Stimulated activated CD4-positive, alpha-beta T cell treated with anti-CD3 and anti-CD28 coated beads, Interleukin-4, amount 100 ng/mL, for 4 hours (primary cell): ENCODE measurements at places on chromosomes 5 and 9.

DNA sequence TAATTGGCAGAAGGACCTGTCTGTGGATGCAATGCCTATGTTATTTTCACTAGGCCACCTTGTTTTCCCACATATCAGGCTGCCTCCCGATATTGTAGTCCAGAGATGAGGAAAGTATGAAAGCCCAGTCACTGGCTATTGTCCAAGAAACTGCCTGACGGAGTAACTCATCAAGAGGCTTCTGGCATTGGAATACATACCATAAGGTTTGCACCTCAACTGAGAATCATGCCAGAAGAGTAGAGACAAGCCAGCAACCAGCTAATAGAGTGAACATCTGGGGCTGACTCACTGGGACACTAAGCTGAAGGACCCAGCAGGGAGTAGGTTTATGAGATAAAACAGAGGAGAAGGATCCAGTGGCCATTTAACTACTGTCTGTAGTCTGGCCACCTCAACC, 137.2 kb upstream of the FST start:
- no peak for DNase-seq

DNA sequence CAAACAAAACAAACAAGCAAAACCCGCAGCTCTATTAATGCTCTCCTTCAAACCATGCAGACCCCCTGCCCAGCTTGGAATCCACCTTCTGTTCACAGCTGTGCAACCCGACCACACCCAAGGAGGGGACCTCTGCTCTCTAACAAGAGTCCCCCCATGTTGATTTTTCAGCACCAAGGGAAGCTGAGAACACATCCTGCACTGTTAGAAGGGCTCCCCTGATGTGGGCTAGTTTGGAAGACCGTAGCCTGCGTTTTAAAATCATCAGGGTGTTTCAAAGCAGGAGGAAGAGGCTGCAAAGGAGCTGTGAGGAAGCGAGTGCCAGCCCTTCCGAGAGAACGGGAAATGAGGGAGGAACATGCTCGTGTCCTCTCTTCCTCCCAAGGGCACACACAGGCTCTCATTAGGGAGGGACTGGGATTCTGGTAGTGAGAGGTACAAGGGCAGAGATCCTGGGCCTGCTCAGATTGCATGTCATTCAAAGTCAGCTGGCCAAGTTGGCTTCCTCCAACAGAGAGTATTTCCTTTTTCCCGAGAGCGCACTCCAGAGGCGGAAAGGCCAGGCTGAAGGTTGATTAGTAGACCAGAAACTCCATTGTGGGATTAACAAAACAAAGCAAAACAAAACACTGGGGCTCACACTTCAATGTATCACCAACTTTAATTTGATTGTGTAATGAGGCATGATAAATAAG, 185.9 kb downstream of the SEMA6A start:
- DNase-seq, result no peak

- no peak for DNase-seq
Measured at GRCh38 chr5:144815131-144815530, 644.5 kb downstream of the KCTD16 start.

DNA sequence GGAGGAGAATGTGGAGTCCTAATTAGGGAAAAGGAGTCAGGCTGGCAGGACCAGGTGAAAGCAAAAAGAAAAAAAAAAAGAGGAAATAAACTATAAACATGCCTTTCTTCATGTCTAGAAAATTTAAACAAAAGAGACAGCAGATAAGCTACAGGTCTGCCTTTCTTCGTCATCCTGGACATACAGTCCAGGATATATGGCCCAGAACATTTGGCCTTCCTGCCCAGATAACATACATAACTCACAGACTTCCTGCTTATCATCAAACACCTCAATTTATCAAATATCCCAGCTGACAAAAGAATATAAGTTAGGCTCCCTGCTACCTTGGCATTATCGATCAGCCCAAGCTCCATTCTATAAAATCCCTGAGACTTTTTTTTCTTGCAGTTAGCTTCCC, 11.2 kb downstream of the BTNL8 start:
- no peak for DNase-seq

DNA sequence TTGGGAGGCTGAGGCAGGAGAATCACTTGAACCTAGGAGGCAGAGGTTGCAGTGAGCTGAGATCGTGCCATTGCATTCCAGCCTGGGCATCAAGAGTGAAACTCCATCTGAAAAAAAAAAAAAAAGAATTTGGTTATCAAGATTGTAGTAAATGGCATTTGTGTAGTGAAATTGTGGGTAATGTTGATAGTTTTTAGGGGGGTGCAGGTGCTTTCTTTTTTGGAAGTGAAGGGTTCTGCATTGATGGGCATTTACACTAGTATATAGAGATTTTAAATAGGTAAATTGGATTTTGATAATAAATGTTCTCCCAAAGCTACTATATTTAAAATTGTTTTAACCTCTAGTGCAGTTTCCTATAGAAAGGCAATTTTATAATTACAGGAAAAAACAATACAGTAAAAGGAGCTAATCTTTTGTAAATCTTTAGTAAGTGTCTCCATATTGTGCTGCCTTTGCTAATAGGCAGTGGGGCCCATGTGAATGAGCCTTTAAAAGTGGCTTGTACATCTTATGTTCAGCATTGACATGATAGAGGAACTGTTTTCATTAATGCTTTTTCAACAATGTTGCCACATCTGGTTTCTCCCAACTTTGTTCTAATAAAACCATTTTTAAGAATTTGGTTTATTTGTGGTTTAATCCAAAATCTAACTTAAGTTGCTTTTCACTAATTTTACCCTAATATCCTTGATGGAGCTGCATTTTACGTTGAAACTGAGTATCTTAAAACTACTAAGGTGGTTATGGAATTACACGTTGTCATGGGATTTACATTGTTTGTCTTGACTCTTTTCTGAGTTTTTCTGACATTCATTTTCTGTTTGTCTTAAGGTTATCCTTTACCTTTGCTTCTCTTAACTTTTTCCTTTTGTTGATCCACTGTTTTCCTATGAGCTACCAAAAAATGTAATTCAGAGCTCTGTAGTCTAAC, 11.1 kb downstream of the MATR3 start:
- DNase-seq, result no peak

- no peak for DNase-seq
Measured at GRCh38 chr5:157232706-157233105, 33.2 kb upstream of the CYFIP2 start.

DNA sequence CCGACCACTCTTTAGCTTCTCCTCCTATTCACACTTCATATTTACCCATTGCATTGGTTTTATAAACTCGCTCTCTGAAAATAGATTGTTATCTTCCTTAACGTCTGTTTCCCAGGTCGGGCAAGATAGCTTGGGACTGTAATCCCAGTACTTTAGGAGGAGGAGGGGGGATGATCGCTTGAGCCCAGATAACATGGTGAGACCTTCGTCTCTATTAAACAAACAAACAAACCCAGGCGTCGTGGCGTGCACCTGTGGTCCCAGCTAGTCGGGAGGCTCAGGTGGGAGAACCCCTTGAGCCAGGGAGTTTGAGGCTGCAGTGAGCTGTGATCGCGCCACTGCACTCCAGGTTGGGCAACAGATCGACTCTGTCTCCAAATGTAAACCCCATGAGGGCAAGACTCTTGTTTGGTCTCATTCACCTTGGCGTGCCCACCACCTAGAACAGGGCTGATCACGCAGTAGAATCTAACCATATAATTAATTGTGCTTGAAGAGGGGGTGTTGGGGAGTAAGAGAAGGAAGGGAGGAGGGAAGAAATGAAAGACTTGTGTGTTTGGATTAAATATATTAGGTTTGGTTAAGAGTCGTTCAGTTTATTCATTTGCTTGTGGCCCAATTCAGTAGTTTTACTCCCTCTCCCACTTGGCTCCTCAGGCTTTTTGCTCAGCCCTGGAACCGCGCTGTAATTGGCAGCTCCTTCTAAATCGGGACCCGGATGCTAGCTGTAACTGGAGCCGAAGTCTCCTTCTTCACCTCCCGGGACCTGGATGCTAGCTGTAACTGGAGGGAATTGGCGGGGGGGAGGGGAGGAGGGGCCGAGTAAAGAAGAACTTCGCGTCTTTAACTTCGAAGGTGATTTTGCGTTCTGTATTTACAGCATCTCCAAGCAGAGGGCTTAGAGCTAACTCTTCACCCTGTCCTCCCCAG, 24.9 kb downstream of the CDKN2A start:
- DNase-seq, result no peak

- no peak for DNase-seq
Measured at GRCh38 chr5:161034451-161034850, 182.4 kb upstream of the ATP10B start.
